ENCODE measurements at places on chromosomes 5 and 9.

DNA sequence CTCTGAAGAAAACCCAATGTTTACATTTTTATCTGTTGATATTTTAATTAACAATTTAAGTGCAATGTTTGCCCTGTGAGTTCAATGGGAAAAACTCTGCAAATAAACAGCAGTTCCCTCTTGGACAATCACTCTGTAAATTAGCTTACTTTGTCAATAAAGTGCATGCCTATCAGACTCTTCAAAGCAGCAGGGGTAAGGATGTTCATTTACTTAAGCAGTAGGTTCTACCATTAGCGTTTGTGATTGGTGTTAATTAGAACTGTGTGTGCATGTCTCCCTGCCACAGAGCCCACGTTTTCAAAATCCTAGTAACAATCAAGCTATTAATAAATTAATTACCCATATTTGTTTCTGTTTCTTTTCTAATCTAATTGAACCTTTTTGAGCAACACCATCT, 1921.6 kb upstream of the WWC1 start:
- ATAC-seq, result no peak

GRCh38 chr9:123326662-123327093, 29.3 kb upstream of the CRB2 start:
- peak; percentile 59 for ATAC-seq

GRCh38 chr9:123311250-123311752, 42.9 kb upstream of the STRBP start:
- no peak for ATAC-seq

DNA sequence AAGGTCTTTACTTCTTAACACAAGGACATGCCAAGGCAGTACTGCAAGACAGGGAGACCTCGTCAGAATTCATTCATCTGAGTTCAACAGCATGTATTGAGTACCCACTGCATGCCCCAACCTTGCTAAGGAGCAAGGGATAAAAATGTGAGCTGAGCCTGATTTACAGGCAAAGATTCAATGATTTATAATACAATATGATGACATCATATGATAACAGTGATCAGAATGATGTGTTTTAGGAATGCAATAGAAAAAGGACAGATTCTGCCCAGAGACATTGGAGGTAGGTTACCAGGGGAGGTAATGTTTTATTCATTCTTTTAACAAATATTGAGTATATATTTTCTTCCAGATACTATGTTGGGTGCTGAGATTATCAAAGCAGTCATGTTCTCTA, 406.6 kb downstream of the ARHGEF28 start:
- no peak for ATAC-seq

- ATAC-seq, result no peak
Observed at GRCh38 chr5:54590824-54591223, 73.3 kb downstream of the SNX18 start.

DNA sequence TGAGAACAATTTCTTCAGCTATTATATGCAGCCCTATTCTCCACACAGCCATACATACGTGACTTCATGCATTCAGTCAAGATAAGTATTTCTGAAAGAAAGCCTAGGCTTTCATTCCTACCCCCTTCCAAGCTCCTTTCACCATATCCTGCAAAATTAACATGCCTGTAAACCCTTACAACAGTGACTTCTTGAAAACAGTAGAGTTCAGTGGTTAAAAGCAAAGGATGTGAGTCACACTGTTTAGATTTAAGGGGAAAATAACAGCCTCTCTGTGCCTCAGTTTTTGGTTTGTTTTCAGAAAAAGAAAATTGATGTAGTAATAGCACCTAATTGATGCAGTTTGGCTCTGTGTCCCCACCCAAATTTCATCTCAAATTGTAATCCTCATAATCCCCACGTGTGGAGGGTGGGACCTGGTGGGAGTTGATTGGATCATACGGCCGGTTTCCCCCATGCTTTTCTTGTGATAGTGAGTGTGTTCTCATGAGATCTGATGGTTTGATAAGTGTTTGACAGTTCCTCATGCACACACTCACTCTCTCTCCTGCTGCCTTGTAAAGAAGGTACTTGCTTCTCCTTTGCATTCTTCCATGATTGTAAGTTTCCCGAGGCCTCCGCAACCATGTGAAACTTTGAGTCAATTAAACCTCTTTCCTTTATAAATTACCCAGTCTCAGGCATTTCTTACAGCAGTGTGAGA, 264.8 kb downstream of the CETN3 start:
- ATAC-seq, result no peak

DNA sequence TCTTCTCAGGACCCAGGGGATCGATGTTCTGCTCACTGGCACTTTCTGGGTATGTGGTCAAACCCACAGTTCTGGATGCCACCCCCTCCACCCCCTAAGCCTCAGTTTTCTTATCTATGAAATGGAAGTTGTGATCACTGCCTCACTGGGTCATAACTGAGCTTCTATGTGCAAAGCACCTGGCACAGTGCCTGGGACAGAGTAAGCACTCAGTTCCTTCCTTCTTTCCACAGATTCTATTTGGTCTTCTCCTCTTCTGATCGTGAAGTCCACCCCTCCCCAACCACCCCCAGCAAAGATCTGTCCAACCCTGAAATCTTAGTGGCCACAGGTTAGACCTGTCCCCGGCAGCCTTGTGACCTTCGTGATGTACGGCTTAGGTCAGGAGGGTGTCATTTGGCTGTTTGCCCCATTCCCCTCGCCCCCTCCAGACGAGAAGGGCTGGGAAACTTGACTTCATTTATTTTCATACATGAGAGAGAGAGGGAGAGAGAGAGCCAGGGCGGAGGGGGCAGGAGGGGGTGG, 181.4 kb downstream of the FGF18 start:
- ATAC-seq, result no peak

- no peak for ATAC-seq
Observed at GRCh38 chr5:58617241-58617640, 34.4 kb downstream of the RAB3C start.

DNA sequence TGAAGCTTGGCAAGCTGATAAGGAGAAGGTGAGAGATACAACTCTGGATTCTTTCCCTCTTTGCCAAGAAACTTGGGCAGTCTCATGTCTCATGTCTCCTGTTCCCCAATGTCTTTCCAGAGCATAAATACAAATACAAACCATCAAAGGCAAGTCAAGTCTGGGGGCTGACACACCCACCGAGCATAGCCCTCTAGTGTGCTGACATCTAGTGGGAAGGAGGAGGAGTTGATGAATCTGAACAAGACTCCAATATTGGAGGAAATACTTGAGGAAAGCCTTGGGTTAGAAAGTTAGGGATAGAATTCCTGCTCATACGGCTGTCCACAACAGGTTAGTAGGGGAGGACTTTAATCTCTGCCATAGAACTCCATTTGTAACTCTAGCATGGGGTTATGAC, 8.6 kb downstream of the MLANA start:
- ATAC-seq, result no peak

GRCh38 chr5:157162919-157163510, 3.0 kb downstream of the GARIN3 start:
- no peak for ATAC-seq

- no peak for ATAC-seq
Observed at GRCh38 chr9:117343427-117343826, 71.4 kb downstream of the ASTN2 start.

GRCh38 chr9:73549991-73550390, 398.3 kb downstream of the ANXA1 start:
- no peak for ATAC-seq

- ATAC-seq, result no peak
Observed at GRCh38 chr9:18190671-18191374, 283.1 kb upstream of the ADAMTSL1 start.

DNA sequence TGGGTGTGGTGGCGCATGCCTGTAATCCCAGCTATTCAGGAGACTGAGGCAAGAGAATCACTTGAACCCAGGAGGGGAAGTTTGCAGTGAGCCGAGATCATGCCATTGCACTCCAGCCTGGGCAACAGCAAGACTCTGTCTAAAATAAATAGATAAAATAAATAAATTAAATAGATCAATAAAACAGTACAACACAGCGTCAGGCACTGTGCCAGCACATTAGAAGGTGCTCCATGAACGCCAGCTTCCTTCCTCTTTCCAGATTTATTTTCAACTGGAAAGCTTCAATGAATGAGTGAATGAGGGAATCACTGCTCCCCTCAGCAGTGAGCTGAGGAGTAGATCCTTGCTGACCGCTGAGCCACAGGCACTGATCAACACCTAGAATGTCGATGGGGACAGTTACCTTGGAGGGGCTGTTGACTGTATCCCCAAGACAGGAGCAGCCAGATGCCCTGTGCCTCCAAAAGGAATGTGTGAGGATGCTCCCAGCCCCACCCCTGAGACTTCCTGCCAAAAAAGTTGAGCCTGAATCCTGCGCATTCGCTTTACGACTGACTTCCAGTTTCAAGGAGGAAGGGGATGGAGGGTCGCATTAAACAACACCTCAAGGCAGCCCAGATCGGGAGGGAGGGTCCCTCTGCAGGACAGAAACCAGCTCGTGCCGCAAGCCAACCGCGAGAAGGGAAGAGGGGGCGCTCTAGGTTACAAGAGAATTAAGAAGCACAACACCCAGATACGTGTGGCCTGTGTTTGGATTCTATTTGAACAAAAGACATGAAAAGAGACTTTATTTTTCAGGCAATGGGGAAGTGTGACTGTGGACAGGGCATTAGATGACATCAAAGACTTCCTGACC, 54.0 kb upstream of the CNOT6 start:
- ATAC-seq, result no peak

DNA sequence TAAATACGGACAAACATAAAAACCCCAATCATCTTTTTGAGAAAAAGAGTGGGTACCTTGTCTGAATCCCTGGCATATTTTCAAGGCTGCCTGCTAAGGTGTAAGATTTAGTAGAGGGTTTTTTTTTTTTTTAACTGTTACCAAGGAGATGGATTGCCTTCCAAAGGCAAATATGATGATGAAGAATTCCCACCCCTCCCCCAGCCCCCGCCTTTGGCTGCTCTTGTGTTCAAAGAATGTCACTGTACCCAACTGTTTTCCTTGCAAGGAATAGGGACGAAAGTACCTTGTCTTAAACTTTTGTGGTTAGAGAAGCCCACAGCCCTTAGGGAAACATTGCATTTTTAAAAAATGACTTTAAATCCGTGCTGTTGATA, 31.3 kb downstream of the ARHGAP26 start:
- no peak for ATAC-seq

DNA sequence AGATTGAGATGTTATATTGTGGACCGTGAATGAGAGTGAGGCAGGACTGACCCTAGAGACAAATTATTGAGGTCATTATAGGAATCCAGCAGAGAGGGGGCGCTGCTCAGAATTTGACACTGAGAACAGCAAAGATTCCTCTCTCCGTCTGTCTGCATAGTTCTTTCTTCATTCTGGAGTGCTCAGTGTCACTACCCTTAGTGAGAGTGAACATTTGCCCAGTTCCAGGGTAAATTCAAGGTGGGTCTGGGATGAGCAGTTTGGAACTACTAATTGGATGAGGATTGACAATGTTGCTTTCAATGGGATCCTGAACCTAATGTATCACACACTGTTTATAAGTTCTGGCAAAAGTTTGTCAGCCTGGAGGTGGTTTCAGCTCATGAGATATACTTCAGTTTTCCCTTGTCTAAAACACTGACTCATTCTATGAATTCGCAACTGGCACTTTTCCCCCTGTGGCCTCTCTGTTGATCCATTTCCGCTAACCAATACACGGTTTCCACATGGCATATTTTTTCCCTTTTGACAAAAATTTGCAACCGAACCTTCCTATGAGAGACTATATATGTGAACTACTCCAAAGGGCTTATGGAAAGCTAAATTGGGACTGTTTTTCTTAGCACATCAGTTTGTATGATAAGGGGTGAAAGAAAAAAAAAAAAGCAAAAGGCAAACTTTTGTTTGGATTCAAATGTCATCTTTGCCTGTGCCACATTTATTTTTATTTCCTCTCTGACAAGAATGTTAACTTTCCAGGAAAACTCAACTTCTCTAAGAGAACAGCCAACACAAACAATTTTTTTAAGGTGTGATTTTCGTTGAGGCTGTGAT, 1240.7 kb upstream of the WWC1 start:
- no peak for ATAC-seq

DNA sequence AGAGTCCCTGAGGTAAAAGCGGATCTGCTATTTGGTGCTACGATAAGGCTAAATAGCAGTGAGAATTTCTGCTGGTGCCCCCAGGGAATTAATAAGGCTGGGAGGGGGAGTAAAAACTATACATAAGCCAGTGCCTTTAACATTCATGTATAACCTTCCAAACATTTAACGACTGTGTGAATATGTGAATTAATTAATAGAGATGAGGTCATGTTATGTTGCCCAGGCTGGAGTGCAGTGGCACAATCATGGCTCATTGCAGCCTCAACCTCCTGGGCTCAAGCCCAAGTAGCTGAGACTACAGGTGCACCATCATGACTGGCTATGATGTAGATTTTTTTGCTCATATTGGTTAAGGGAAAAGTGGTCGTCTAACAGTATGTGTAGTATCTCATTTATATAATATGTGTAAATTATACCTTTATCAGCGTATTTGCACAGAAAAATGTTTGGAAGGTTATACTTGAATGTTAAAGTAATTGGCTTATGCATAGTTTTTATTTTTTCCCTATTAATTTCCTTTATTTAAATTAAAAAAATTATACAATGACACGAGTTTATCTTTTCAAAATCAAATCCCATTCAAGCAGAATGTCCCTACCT, 64.6 kb downstream of the EHMT1 start:
- ATAC-seq, result peak; percentile 74

DNA sequence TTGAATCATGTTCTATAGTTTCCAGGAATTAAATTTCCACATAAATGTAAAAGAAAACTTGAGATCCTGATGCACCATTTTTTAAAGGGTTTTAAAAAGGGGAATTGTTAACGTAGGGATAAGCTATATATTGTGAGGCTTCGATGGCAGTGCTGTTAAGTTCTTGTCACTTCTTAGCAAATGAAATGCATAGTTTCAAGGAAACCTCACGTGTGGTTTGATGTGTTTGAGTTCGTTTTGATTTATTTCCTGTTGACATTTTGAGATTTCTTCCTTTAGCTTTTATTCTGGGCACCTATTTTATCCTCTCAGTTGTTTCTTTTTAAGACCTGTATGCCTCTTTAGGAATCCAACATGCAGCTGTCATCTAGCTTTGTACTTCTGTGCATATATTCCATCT, 301.0 kb downstream of the DOCK8 start:
- ATAC-seq, result no peak

DNA sequence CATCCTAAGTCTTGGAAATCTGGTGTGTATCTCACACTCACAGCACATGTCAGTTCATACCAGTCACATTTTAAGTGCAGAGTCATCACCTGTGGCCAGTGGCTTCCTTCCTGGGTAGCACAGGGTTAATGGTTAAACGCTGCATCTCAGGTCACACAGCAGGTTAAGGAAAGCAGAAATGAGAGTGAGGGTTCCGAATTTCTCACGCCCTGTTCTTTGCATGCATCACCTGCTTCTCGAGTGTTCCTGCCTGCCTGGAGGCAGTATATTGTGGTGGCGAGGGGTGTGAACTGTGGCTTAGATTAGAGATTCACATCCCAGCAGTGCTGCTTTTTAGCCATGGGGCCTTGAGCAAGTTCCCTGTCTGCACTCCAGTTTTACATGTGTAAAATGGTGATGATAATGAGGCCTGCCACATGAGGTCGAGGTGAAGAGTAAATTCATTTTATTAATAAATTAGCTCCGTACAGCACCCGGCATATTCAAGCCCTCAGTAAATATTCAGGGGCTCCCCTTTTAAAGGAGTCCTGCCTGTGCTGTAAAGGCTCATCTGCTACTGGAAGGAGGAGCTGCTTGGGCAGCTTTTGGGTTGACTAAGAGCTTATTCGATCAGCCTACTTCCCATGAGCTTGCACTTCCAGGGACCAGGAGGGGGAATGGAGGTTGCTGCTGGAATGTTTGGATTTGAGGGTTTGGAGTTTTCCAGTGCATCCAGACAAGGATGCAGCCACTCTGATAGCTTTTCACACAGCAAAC, 61.1 kb upstream of the SAP30L start:
- ATAC-seq, result no peak
